ENCODE measurements at places on chromosomes 11 and 22.

GRCh38 chr22:39174498-39175352, 22.2 kb upstream of the CBX7 start:
- DNase-seq, result peak; percentile 84

DNA sequence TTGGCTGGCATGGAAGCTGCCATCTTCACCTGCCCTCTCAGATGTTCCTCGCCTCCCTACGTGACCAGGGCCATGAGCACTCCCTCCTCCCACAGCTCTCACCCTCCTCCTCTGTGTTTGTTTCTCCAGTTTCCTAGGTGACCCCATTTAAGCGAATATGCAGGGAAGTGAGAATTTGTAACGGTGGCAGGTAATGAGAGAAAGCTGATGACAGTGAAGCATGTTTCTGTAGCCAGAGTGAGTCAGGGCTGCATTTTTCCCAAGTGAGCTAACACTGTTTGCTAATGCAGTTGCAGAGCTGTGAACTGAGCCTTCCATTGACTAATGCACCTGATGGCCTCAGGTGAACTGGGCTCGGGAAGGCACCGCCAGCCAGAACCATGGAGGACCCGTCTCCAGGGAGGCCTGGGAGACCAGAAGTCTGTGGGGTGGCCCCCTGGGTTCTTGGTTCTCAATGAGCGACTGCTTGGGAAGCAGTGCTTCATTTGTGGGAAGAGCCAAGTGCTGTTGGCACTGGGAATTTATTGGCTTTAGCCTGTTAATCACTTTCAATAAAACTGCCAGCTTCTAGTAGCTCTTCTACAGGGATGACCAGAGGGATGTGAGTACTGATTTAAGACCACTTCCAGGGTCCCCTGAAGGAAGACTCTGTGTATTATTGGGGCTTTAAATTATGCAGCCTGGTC, 64.5 kb downstream of the BARX2 start:
- no peak for DNase-seq

DNA sequence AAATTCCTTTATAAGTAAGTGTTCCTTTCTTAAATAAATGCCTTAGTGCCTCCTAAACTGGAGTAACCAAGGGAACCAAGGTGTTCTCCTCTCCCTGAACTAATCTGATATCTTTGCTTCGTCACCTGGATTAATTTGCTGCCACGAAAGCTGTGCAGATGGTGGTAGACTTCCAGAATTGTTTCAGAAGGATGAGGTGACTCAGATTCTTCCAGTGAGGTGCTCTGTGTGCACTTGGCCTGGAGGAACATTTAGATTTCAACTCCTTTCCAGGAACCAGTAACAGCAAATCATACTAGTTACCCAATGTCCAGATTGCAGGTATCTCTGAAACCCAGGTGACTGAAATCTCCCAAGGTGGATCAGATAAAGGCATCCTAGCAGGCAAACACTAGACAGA, 181.9 kb downstream of the FAT3 start:
- DNase-seq, result no peak

- DNase-seq, result no peak
Measured at GRCh38 chr22:33337524-33337923, 279.3 kb upstream of the SYN3 start.

DNA sequence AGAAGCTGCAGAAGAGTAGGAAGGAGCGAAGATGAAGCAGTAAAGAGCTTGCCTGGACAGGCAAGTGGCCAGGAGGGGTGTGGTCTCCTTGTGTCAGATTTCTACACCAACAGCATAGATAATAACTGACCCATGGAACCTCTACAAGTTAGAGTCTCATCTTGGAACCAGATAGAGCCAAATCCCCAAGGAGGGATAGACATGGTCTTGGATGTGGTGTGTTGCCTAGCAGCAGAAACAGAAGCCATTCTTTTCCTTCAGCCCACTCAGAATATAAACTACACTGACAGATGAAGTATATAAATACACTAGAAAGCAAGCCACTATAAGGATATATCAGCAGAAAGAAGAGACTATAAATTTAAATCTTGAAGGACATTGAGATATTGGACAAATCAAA, 4.3 kb upstream of the CARD16 start:
- DNase-seq, result no peak

GRCh38 chr11:119493712-119494111, 70.7 kb upstream of the THY1 start:
- DNase-seq, result peak; percentile 13

DNA sequence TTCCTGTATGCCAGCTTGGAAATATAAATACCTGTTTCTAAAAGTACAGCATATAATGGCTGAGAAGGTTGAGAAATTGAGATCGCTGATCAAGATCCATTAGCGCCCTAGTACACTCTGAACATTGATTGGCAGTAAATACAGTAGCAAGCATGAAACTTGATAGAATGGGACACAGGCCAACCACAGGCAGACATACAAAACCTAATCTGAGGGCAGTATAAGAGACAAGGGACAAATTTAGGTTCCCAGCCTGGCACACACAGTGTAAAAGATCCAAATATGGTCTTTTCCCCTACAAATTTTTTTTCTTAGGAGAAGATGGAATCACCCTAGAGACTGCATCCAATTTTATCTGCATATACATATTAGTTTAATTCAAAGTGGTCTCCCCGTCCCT, 126.5 kb upstream of the ARHGAP42 start:
- DNase-seq, result no peak

GRCh38 chr11:67276781-67277230, 10.5 kb downstream of the GRK2 start:
- peak; percentile 52 for DNase-seq

- DNase-seq, result no peak
Measured at GRCh38 chr11:77418971-77419597, 54.8 kb downstream of the PAK1 start.

DNA sequence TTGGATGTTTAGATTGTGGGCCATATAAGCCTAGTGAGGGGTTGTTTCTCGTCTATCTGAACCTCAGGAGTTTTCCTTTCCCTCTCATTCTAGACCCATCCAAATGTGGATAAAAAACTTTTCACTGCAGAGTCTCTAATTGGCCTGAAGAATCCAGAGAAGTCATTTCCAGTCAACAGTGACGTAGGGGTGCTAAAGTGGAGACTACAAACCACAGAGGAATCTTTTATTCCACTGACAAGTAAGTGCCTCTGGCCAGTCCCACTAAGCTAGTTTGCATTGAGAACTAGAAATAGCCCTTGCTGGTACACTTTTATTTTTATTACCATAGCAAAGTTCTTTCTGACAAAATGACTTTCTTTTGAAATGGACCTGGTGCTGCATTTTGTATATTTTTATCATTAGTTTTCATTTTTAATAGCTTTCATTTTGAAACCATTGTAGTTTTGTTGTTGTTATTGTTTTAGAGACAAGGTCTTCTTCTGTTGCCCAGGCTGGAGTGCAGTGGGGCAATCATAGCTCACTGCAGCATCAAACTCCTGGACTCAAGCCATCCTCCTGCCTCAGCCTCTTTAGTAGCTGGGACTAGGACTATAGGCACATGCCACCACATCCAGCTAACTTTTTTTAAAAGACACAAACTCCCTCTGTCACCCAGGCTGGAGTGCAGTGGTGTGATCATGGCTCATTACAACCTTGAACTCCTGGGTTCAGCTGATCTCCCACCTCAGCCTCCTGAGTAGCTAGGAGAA, 14.6 kb upstream of the PHLDB1 start:
- peak; percentile 71 for DNase-seq

GRCh38 chr11:26862801-26863200, 131.1 kb upstream of the FIBIN start:
- peak; percentile 65 for DNase-seq

GRCh38 chr22:29245626-29246385, 22.0 kb downstream of the RHBDD3 start:
- peak; percentile 61 for DNase-seq

DNA sequence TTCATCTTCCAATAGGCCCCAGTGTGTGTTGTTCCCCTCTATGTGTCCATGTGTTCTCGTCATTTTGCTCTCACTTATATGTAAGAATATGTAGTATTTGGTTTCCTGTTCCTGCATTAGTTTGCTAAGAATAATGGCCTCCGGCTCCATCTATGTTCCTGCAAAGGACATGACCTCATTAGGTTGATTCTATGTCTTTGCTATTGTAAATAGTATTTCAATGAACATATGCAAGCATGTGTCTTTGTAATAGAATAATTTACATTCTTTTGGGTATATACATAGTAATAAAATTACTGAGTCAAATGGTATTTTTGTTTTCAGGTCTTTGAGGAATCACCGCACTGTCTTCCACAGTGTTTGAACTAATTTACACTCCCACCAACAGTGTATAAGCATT, 202.9 kb upstream of the KIRREL3 start:
- no peak for DNase-seq

- no peak for DNase-seq
Measured at GRCh38 chr11:100066399-100066798, 620.7 kb upstream of the ARHGAP42 start.

- no peak for DNase-seq
Measured at GRCh38 chr11:134838708-134839107, 426.7 kb upstream of the B3GAT1 start.

DNA sequence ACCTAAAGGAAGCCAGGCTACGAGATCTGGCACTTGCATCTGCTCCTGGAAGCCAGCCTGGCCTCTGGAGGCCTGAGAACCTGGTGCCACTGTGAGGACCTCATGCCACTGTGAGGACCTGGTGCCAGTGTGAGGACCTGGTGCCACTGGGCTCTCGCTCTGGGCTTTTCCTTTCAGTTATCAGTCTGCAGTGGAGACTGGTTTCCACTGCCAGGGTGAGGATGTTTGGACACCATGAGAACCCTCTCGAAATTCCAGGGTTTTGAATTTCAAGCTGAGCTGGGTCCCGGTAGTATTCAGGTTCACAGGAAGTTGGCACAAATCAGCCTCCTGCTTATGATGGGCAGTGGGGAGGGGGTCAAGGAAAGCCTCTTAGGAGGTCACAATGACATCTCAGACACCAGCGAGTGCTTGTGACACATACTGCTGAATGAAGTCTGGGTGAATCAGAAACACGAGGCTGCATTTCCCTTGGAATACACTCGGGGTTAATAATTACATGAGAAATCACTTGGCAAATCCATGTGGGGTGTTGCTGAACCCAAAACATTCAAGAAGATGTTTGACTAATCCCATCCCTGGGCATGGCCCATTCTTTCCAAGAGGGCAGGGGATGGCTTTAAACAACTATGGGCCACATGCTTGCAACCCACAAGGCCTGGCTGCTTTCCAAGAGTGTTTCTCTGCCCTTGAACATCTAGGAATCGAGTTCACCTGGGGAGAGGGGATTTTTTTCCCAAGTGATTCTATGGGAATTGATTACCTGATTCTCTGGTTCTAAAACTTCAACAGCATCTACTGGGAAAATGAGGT, 60.2 kb downstream of the LINC01488 start:
- DNase-seq, result peak; percentile 55

GRCh38 chr11:45772986-45773785, 31.8 kb upstream of the SLC35C1 start:
- peak; percentile 6 for DNase-seq

GRCh38 chr11:124085997-124086846, 29.0 kb upstream of the VWA5A start:
- DNase-seq, result no peak

GRCh38 chr11:27934830-27935145, 173.2 kb downstream of the KIF18A start:
- DNase-seq, result peak; percentile 97
